ENCODE measurements at places on chromosomes 5 and 9.

- no peaks in the 10 kb centered on the region for H3K36me3 ChIP-seq
- H3K27ac ChIP-seq = no peak overlapping the region
- no peaks in the 10 kb centered on the region for H3K27me3 ChIP-seq
- no peaks in the 10 kb centered on the region for H3K4me1 ChIP-seq
- no peak overlapping the region for H3K4me3 ChIP-seq
Measured at GRCh38 chr5:165795073-165795472, 2289.7 kb downstream of the MAT2B start.

DNA sequence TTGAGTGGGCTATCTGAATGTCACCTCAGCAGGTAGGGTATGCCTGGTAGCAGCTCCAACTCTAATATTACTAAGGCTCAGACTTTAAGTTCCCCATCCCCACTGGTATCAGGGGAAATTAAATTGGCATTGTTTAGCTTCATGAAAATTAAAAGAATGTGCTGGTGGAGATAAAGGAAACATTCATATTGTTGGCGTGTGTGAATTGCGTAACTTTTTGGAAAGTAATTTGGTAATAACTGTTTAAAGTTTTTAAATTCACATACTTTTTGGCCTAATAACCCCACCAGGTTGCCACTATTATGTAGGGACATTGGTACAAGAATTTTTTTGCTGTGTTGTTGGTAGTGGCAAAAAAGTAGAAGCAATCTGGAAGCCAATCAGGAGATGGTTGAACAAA, 29.4 kb downstream of the TNPO1 start:
- DNase-seq = no peak
- no peaks in the 10 kb centered on the region for H3K36me3 ChIP-seq
- H3K4me3 ChIP-seq = no peak overlapping the region
- H3K4me1 ChIP-seq = peaks cover 51% of the 10 kb centered on the region
- H3K27me3 ChIP-seq = no peaks in the 10 kb centered on the region

DNA sequence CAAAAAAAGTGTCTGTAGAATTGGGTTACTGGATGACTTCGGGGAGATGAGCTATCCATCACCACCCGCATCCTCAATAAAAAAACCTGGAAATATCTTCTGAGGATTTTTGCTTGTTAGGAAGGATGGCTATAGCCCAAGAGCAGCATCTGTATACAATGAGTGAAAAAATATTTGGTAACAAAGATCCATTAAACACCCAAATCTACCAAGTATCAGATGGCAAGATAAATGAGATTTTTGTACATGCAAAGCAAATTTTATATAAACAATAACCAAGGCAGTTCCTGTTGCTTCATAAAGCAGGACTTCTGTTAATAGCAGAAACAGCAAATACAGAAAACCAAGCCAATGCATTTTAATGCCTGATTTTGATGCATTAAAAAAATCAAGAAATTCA, 166.6 kb downstream of the SLC28A3 start:
- no peaks in the 10 kb centered on the region for H3K27me3 ChIP-seq
- DNase-seq = no peak
- no peaks in the 10 kb centered on the region for H3K36me3 ChIP-seq
- no peak overlapping the region for H3K27ac ChIP-seq
- H3K4me3 ChIP-seq = no peak overlapping the region

GRCh38 chr5:154010660-154011059, 28.1 kb downstream of the FAM114A2 start:
- DNase-seq = no peak
- H3K36me3 ChIP-seq = no peaks in the 10 kb centered on the region
- H3K4me1 ChIP-seq = no peaks in the 10 kb centered on the region
- H3K27me3 ChIP-seq = no peaks in the 10 kb centered on the region
- no peak overlapping the region for H3K27ac ChIP-seq

DNA sequence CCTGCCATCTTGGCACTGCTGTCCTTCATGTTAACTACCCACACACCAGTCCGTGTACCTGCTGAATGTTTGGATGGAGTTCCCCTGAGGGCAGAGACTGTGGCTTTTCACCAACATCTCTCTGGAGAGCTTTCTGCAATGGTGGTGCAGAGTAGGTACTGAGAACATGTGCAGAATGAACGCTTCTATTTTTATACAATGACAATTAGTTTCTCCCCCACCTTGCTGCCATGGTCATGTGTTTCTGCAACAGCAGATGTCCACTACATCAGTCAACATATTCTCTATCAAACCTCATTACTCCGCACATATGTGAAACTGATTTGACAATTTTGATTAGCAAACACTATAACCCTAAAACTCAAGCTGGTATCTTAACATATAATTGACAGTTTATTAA, 14.5 kb downstream of the PTCH1 start:
- H3K4me3 ChIP-seq = no peak overlapping the region
- H3K36me3 ChIP-seq = no peaks in the 10 kb centered on the region
- H3K4me1 ChIP-seq = no peaks in the 10 kb centered on the region
- H3K27ac ChIP-seq = no peak overlapping the region
- no peak for DNase-seq

DNA sequence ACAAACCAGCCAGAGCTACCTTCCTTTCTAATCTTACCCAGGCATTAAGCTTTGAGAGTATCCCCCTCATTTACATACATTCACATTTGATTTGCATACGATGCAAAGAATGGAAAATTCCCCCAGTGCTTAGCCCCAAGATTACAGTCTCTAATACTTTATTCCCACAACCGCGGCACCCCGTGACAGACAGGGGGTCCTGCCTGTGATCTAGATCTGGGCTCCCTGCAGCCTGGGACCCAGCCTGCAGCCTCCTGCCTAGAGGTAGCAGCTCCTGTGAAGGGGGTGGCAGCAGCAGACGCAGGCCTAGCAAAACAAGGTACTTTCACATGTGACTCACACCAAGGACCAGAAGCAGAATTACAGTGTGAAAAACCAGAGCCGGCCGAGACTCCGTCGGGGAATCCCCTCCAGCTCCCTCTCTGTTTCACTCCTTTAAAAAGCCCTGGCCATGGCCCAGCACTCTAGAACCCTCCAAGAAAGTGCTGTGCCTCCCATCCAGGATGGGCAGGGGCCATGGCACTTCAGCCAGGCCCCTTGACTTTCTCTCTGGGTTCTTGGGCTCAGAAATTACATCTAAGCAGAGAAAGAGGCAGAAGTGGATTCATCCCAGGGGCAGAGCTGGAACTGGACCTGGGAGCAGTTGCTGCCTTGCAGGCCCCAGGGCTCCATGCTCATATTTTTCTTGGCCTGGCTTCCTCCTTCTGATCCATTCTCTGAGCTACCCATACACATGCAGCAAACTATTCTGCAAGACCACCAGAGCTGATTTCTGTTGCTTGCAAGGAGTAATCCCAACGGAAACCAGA, 14.0 kb upstream of the TCF7 start:
- peak overlapping the region; percentile 38 for H3K27ac ChIP-seq
- peaks cover 39% of the 10 kb centered on the region for H3K4me1 ChIP-seq
- no peak for DNase-seq
- no peaks in the 10 kb centered on the region for H3K36me3 ChIP-seq
- peak overlapping the region; percentile 18 for H3K4me3 ChIP-seq

DNA sequence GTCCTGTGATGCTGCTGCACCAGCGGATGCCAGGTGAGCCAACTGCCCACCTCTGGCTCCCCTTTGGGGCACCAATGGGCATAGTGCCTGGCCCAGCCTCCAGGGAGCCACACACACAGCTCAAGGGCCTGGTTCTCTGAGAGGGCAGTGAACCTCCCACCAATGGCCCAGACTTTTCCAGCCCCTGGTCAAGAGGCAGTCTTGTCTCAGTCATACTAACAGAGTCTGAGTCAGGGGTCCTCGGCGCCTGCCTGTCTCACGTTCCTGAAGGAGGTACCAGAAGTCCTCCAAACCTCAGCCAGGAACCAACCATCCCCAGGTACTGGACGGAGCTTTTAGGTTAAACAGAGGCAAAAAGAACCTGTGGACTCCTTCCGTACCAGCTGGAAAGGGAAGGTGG, 121.1 kb downstream of the C5orf15 start:
- DNase-seq = no peak
- H3K27ac ChIP-seq = no peak overlapping the region
- H3K36me3 ChIP-seq = no peaks in the 10 kb centered on the region

DNA sequence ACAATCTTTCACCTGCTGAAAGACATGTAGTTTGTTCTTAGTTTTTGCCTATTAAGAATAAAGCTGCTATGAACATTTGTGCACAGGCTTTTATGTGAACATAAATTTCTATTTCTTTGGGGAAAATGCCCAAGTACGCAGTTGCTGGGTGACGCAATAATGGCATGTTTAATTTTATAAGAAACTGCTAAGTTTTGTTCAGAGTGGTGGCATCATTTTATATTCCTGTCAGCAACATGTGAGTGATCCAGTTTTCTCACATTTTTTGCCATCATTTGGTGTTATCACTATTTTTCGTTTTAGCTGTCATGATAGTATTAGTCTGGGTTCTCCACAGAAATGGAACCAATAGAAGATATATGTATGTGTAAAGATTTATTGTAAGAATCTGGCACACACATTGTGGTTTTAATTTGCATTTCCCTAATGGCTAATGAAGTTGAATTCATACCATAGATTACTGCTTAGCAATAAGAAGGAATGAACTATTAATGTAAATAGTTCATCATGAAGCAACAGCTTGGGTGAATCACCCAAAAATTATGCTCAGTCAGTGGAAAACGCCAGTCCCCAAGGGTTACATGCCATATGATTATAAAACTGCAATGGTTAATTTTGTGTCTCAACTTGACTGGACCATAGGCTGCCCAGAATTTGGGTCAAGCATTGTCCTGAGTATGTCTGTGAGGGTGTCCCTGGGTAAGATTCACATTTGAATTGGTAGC, 358.6 kb downstream of the MSX2 start:
- no peaks in the 10 kb centered on the region for H3K36me3 ChIP-seq
- no peak for DNase-seq
- no peaks in the 10 kb centered on the region for H3K27me3 ChIP-seq
- H3K4me1 ChIP-seq = no peaks in the 10 kb centered on the region
- H3K4me3 ChIP-seq = no peak overlapping the region

DNA sequence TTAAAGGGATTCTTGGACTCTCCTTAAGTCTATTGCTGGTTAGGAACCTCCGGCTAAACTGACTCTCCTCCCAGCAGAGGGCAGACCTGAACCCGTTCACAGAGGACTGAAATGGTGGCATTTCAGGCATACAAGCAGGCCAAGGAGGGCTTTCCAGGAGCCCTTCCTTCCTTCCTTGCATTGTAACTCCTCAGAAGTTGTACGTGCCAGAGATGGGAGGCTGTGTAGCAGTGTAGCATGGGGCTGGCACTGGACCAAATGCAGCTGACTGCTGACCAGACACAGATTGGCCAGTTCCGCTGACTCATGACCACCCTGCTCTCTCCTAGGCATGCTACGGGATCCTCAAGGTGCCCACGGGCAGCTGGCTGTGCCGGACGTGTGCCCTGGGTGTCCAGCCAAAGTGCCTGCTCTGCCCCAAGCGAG, 36.4 kb downstream of the JADE2 start:
- DNase-seq = no peak
- no peak overlapping the region for H3K27ac ChIP-seq
- H3K4me1 ChIP-seq = peaks cover 7% of the 10 kb centered on the region

- no peaks in the 10 kb centered on the region for H3K36me3 ChIP-seq
- no peaks in the 10 kb centered on the region for H3K27me3 ChIP-seq
- no peak overlapping the region for H3K4me3 ChIP-seq
- DNase-seq = no peak
- no peaks in the 10 kb centered on the region for H3K4me1 ChIP-seq
Measured at GRCh38 chr9:10014889-10015288, 597.9 kb downstream of the PTPRD start.

DNA sequence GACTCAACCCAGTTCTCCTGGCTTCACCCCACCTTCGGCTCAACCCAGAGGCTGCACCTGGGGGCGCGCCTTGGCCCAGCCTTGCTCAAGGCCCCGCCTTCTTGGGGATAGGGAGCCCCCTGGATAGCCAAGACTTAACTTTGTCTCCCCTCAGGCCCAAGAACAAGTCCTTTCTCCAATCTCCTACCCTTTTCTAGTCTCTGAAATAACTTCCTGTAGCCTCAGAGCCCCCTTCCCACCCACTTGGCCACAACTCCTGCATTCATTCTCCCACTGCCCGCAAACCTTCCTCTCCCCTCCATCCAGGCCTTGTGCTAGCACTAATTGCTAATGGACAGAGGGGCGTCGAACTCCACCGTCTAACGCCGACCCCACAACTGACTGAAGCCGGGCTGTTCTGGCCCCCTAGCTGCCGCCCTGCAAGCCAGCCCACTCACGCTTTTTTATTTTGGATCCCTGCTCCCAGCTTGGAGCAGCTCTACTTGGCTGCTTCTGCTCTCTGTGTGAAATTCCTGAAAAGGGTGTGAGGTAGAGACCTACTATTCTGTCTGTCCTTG, 579 bp upstream of the ASTN2 start:
- H3K4me1 ChIP-seq = no peaks in the 10 kb centered on the region
- no peak for DNase-seq
- no peak overlapping the region for H3K27ac ChIP-seq
- peak overlapping the region; percentile 71 for H3K4me3 ChIP-seq

- H3K4me1 ChIP-seq = no peaks in the 10 kb centered on the region
- H3K4me3 ChIP-seq = no peak overlapping the region
- no peaks in the 10 kb centered on the region for H3K27me3 ChIP-seq
- no peaks in the 10 kb centered on the region for H3K36me3 ChIP-seq
- H3K27ac ChIP-seq = no peak overlapping the region
Measured at GRCh38 chr9:28203036-28203435, 629.8 kb upstream of the C9orf72 start.

DNA sequence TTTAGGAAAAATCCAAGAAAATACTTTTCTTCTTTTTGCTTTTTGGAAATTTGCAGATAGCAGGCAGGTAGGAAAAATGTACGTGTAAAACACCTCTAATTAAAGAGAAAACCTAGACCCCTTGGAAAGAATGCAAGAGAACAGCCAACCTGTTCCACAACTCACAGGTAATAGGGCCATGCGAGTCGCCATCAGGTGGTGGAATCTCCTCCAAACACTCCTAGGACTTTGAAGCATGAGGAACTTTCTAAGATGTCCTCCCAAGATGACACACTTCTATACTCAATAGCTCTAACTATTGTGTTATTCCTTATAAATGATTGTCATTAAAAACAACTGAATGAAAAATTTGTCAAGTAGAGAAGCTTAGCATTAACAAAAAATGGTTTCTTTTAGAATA, 174.0 kb downstream of the TMC1 start:
- H3K27me3 ChIP-seq = no peaks in the 10 kb centered on the region
- no peaks in the 10 kb centered on the region for H3K4me1 ChIP-seq
- H3K36me3 ChIP-seq = no peaks in the 10 kb centered on the region
- no peak overlapping the region for H3K4me3 ChIP-seq

DNA sequence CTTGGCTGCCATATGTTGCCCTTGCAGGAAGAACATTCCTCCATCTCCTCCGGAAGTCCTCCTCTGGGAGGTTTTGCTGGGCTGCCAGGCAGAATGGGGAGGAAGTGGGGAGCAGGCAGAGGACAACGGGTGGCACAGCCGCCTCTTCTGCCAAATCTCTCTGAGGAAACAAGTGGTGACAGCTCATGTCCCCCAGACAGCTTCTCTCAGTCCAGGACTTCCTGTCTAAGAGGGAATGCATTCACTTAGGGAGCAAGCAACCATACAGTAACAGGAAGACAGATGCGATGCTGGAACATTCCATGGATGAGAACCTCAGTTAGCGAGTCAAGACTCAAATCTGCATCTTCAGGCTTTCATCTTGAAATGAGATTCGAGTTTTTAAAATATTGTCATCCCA, 701.0 kb downstream of the SEMA5A start:
- H3K36me3 ChIP-seq = no peaks in the 10 kb centered on the region
- no peaks in the 10 kb centered on the region for H3K27me3 ChIP-seq
- no peaks in the 10 kb centered on the region for H3K4me1 ChIP-seq
- DNase-seq = no peak

Data from thoracic aorta (tissue), 2 donors.